ENCODE measurements at places on chromosomes 2 and 18.

DNA sequence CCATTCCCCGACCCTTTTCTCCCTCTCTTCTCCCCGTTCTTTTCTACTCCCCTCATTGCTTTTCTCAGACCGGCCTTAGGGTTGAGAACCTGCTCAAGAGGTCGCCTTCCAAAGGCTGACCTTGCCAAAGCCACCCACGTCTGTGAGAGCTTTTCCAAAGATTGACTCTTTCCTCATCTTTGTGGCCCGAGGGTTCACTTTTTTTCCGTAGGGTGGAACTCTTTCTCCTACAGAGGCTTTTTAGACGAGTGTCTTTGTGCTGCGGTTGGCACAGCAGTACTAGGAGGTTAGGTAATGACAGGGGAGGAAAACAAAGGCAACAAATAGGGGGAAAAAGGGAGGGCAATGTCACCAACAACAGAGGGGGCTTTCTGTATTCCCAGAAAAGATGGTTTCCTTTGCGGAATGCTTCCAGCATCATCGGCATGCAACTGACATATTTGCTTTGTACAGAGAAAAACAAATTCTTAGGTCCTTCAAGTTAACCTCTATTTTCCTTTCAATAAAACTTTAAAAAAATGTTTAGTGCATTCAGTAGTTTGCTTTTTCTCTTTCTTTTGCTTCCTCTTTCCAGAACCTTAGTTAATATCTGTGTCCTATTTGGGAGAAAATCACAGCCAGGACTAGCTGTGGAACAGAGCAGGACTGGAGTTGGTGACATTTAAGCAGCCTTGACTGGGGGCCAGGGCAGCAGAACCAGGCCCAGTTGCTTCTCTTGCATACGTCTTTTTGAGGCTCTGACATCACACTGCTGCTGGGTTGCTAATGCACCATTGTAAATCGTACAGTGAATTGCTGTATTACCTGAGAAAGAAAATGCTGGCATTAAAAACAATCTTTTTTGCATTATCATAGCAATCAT, 188.1 kb upstream of the FANCL start:
- no peak for DNase-seq

- no peak for DNase-seq
These were observed 2.0 kb downstream of the IL1A start for GRCh38 chr2:112782234-112782799.

- no peak for DNase-seq
These were observed 439.3 kb upstream of the TRIB2 start for GRCh38 chr2:12277241-12278034.

DNA sequence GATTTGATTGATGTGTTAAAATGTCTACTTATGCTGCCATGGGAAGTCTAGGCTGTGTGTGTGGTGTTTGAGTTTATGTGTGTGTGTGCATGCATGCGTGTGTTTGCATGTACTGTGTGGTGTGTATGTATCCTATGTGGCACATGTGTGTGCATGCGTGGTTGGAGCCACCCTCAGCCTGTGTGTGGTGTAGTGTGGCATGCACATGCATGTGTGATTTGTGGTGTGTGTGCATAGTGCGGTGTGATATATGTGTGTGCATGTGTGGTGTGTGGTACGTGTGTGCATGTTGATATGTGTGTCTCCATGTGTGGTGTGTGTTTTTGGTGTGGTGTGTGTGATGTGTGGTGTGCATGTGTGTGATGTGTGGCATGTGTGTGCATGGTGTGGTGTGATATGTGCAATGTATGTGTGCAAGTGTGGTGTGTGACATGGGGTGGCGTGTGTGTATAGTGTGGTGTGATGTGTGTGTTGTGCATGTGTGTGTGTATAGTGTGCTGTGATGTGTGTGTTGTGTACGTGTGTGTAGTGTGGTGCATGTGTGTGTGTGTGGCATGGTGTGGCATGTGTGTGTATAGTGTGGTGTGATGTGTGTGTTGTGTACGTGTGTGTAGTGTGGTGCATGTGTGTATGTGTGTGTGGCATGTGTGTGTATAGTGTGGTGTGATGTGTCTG, 66.6 kb upstream of the HDAC4 start:
- DNase-seq = no peak

DNA sequence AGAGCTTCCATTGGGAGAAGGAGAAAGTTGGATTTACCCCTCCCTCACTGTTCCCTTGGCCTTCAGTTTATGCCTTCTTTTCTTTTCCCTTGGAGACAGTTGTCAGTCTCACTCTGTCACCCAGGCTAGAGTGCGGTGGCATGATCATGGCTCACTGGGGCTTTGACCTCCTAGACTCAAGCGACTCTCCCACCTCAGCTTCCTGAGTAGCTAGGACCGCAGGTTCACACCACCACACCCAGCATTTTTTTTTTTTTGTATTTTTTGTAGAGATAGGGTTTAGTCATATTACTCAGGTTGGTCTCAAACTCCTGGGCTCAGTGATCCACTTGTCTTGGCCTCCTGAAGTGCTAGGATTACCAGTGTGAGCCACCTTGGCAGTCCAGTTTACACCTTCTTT, 49.9 kb downstream of the SLC9A4 start:
- DNase-seq = peak; percentile 12

Data from effector memory CD8-positive, alpha-beta T cell (primary cell).